ENCODE measurements at places on chromosomes 4 and X. TPM values are rescaled to one million over a fixed set of nuclear protein-coding genes. Genes with fewer than 3 reads are reported as not detected.

RNF175 gene
- not detected for total RNA-seq

TMSB15A gene
- total RNA-seq: 5.0 TPM

CCDC160 gene
- total RNA-seq: 0.33 TPM

TECRL gene
- total RNA-seq: not detected

VCX2 gene
- not detected for total RNA-seq

SLC10A7 gene
- 10.5 TPM for total RNA-seq

KLKB1 gene
- 0.34 TPM for total RNA-seq

TDO2 gene
- not detected for total RNA-seq

CXCL5 gene
- total RNA-seq: 26.5 TPM

VCX3B gene
- not detected for total RNA-seq

CHRDL1 gene
- total RNA-seq: 1.1 TPM

CXCL10 gene
- 4.6 TPM for total RNA-seq

IL3RA gene
- not detected for total RNA-seq

PLK4 gene
- 6.9 TPM for total RNA-seq

TCEAL2 gene
- not detected for total RNA-seq

LINC00632 gene
- total RNA-seq: 6.5 TPM

MAP3K15 gene
- not detected for total RNA-seq

CCDC120 gene
- total RNA-seq: 1.3 TPM

GPC3 gene
- total RNA-seq: under 0.01 TPM

NUDT11 gene
- 3.7 TPM for total RNA-seq

PRRG3 gene
- not detected for total RNA-seq

PHF8 gene
- 11.7 TPM for total RNA-seq

TLR8 gene
- total RNA-seq: not detected

SLITRK4 gene
- total RNA-seq: not detected

CXCL13 gene
- total RNA-seq: 2.1 TPM

ZBTB49 gene
- 9.0 TPM for total RNA-seq

MAOB gene
- 0.33 TPM for total RNA-seq

SLC16A2 gene
- 3.4 TPM for total RNA-seq

IGBP1 gene
- 56.8 TPM for total RNA-seq

RHOXF2B gene
- total RNA-seq: not detected

TMEM271 gene
- not detected for total RNA-seq

NMU gene
- total RNA-seq: 0.36 TPM

ZMYM3 gene
- total RNA-seq: 20.6 TPM

UGT2B15 gene
- total RNA-seq: not detected

CSAG2 gene
- total RNA-seq: not detected

MAPK10 gene
- total RNA-seq: 8.9 TPM

TMSB15B gene
- 2.3 TPM for total RNA-seq

DSPP gene
- not detected for total RNA-seq

AREG gene
- 0.36 TPM for total RNA-seq

POU3F4 gene
- not detected for total RNA-seq
